Left renal pelvis (tissue), 4 donors: ENCODE measurements at places on chromosomes 2 and 18. TPM values are rescaled to one million over a fixed set of nuclear protein-coding genes. Genes with fewer than 3 reads are reported as not detected.

TUBA4A gene
- 33.5 TPM for polyA plus RNA-seq

HNRNPA3 gene
- 502 TPM for polyA plus RNA-seq

NT5DC4 gene
- polyA plus RNA-seq, result 1.2 TPM

TRIM43B gene
- polyA plus RNA-seq, result not detected

REG3A gene
- not detected for polyA plus RNA-seq

TFCP2L1 gene
- polyA plus RNA-seq, result 1.0 TPM
